Left colon (tissue), 2 donors: ENCODE measurements at places on chromosomes 6 and 20. TPM values are rescaled to one million over a fixed set of nuclear protein-coding genes. Genes with fewer than 3 reads are reported as not detected.

GRCh38 chr6:87174078-87174579, 18.8 kb downstream of the ZNF292 start:
- DNase-seq, result no peak

- no peak for DNase-seq
Observed at GRCh38 chr6:40359808-40360207, 227.4 kb downstream of the LRFN2 start.

- peak; percentile 93 for DNase-seq
Observed at GRCh38 chr6:4358414-4359107, 223.2 kb upstream of the ECI2 start.

DNA sequence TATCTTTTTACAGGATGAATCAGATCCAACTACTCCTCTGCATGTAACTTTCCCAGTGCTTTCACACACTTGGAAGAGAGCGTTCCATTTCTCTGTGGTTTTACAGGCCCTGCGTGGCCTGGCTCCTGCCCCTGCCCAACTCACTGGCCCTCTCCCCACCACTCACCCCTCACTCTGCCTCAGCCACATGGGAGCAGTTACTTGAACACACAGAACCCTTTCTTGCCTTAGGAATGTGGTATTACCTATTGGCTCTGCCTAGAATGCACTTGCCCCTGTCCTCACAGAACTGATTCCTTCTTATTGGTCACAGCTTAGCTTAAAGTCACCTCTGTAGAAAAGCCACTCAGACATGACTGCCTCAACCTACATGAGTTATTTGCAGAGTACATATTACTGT, 108.4 kb downstream of the CRYBG1 start:
- DNase-seq, result no peak

DNA sequence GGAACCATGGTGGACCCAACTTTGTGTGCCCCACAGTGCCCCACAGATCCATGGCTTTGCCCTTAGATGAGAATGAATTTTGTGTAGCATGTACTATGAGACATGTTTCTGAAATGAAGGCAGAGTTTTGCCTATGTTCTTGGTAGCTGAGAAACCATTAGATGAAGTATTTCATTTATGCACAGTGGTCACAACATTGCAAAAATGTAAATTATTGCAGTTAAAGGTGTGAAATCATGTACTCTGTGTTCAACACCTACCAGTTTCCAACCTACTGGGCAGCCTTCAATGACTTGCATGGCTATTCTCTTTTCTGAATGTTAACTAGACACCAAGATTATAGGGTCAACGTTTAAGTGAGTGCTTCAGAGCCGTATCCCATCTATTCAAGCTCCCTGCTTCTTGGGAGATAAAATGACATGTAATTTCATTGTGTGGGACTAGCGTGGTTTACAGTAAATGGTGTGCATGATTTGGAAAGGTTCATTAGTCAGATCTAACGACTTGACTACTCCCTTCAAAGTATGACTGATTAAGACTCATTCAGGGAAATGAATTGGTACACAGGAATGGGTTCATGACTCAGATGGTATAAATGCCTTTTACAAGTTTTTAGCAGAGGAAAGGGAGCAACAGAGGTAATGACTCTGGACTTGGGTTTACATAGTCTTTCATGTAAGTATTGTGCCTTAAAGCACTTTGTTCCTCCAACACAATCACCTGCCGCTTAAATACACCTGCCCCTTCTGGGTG, 106.1 kb upstream of the AKIRIN2 start:
- no peak for DNase-seq

DNA sequence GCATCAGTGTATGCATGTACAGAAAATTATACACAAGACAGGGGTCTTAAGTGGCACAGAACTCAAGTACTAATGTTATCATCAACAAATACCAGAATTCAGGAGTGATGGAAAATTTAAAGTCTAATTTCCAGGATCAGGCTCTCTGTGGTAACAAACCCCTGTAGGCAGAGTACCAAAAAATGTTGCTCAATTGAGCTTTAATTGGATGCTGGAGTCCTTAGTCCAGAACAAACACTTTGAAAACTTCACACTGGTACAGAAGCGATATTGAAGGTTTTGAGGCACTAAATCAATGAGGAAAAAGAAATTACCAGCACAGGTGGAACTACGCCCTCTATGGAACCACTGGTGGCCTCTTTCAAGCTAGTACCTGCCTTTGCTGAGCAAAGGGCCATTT, 113.1 kb downstream of the FOXC1 start:
- no peak for DNase-seq

DNA sequence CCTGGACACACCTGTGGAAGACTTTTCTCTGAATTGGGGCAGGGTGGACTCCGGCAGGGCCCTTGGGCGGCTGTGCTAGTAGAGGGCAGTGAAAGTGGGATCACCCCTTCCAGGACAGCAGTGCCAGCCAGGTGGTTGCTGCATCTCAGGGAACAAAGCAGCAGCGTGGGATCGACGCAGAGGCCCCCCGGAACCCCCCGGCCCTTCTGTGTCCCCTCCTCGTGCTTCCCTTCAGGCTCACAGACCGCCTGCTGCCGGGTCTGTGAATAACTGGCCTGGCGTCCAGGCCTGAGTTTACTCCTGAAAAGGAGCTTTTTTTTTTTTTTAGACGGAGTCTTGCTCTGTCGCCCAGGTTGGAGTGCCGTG, 8.9 kb upstream of the DNAJC5 start:
- DNase-seq, result no peak

- no peak for DNase-seq
Observed at GRCh38 chr6:16591396-16592222, 169.7 kb downstream of the ATXN1 start.

DNA sequence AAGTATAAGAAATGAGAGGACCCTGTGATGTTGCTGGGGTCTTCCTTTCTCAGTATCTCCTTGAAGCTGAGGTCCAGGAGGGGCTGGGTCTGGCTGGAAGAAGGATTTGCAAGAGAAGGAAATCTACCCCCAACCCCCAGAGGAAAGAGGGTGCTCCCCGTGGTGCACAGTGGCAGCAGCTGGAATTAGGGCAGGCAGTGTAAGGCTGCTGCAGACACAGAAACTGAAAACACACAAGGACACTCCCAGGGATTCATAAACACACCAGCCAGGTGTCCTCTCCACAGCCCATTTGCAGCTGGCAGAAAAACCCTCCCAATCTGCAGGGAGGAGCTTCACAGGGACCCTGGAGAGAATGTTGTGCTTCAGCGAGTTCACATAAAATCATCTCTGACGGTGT, 297.2 kb downstream of the CDH26 start:
- no peak for DNase-seq

GRCh38 chr6:149445573-149445972, 39.2 kb downstream of the ZC3H12D start:
- DNase-seq, result no peak

- DNase-seq, result no peak
Observed at GRCh38 chr6:6960571-6961251, 147.1 kb upstream of the RREB1 start.

- no peak for DNase-seq
Observed at GRCh38 chr6:1190366-1190765, 121.5 kb upstream of the FOXQ1 start.

DNA sequence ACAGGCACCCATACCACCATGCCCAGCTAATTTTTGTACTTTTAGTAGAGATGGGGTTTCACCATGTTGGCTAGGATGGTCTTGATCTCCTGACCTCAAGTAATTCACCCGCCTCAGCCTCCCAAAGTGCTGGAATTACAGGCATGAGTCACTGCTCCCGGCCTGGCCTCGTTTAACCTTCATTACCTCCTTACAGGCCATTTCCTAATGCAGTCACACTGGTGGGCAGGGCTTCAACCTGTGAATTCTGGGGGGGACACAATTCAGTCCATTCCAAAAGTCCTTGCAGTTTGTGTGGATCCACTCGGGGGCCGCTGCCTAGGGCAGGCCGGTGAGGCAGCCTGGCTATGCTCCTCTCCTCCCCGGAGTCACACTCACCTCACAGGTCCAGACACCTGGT, 112.4 kb upstream of the SNX9 start:
- DNase-seq, result no peak

DNA sequence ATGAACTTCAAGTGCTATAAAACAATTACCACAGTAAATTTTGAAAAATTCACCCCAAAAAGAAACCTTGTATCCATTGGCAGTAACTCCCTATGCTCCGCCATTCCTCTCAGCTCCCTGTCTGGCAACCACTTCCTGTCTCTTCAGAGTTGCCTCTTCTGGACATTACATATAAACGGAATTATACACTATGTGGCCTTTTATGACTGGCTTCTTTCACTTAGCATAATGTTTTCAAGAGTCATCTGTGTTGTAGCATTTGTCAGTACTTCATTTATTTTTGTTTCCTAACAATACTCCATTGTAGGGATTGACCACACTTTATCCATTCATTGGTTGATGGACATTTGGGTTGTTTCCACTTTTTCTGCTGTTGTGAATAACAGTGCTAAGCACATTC, 50.1 kb downstream of the CEP43 start:
- DNase-seq, result no peak

DNA sequence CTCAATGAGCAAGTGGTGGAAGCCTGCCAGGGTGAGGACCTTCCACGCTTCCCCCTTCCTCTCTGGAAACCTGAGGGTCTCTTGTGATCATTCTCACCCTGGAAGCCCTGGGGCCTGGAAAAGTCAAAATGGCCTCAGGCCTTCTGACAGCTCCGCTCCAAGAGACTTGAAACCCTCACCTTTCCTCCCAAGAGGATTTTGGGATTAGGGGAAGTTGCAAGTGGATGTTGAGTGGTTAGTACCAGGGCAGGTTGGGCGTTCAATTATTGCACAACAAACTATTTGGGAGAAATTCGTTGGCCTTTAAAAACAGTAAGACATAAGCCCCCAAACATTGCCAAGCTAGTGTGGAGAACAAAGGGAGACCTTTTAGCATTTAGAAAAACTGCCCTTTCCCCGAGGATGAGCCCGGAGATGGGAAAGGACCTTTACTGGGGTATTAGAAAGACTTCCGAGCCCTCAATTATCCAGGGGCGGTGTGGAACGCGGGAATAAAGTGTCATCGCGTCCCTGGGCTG, 4.7 kb downstream of the NKX2-2 start:
- DNase-seq, result no peak

DNA sequence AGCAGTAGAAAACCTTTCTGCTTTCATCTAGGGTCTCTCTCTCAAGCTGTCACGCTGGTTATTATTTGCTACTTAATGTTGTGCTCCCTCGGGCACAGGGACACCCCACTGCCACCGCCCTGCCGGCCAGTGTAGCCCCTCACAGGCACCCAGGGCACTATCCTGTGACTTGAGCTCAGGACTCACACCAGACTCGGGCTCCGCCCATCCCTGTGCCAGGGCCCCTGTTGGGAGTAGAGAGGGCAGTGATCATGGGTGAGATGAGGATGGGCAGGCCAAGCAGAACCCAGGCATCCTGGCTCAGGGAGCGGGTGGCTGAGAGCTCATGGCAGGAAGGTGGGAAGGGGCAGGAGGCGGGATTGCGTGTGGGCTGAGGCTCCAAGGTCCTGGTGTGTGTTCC, 371.9 kb downstream of the ZFAND3 start:
- DNase-seq, result no peak

DNA sequence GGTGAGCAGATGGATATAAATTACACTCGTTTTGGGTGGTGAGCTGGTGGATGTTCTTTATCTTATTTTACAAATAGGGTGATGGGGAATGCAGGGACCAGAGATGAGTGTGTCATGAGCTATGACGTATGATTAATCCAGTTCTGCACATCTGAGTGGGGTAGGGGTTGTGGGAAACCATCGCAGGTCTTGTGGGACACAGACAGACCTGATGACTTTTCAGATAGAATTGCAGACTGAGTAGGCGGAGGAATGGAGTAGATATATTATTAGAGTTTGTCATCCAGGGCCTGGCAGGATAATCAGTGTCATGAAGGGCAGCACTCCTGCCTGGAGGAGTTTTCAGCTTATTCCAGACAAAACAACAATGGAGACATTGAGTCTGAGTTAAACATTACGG, 12.9 kb upstream of the DSP start:
- DNase-seq, result no peak

DNA sequence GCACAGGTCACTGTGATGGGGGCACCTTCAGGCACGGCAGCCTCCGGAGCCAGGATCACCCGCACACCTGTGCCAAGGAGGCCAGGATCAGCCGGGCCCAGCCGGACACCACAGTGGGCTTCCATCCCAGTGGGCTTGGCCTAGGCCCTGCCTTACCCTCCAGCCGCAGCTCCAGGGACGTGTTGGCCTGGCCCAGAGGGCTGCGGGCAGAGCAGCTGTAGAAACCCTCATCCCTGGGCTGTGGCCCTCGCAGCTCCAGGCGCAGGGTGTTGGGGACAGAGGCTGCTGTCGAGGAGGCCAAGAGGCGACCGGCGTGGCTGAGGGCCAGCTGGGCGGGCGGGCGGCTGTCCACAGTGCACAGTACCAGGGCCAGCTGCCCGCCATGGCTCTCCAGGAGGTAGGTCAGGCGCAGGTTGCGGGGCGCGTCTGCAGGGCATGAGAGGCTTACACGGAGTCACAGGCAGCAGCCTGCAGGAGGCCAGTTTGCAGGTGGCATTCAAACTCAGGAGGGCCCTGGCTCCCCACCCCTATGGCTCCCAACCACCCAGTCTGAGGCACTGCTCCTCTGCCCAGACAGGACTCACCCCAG, 11.0 kb upstream of the ADAM33 start:
- DNase-seq, result no peak

GRCh38 chr20:34190679-34191090, 50.5 kb upstream of the ASIP start:
- DNase-seq, result peak; percentile 44

UTRN gene
- 89.5 TPM for total RNA-seq

MLIP gene
- 2.1 TPM for total RNA-seq

THBD gene
- total RNA-seq, result 4.5 TPM

NHLRC1 gene
- total RNA-seq, result 2.3 TPM

MUC22 gene
- not detected for total RNA-seq

REM1 gene
- 0.27 TPM for total RNA-seq

EYA2 gene
- 21.0 TPM for total RNA-seq

PKIB gene
- 169 TPM for total RNA-seq

AIF1 gene
- 5.2 TPM for total RNA-seq

FBXO30 gene
- 9.4 TPM for total RNA-seq
